Left forelimb (tissue), 1 donor: ENCODE measurements at places on chromosomes 4 and X.

DNA sequence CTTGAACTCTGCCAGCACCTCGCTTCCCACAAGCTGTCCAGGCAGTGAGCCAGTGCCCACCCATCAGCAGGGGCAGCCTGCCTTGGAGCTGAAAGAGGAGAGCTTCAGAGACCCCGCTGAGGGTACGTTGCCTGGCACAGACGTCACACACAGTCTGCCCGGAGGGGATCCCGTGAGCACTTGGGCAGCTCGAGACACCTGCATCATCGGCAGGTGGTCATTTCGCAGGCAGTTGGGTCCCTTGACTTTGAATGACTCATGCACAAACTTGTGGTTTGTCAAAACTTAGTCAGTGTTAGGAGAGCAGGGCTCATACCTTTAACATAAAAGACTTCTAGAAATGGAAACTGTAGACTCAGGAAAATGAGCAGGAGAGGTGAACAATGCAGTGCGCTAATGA, 9.9 kb downstream of the TACC3 start:
- no peak for DNase-seq

DNA sequence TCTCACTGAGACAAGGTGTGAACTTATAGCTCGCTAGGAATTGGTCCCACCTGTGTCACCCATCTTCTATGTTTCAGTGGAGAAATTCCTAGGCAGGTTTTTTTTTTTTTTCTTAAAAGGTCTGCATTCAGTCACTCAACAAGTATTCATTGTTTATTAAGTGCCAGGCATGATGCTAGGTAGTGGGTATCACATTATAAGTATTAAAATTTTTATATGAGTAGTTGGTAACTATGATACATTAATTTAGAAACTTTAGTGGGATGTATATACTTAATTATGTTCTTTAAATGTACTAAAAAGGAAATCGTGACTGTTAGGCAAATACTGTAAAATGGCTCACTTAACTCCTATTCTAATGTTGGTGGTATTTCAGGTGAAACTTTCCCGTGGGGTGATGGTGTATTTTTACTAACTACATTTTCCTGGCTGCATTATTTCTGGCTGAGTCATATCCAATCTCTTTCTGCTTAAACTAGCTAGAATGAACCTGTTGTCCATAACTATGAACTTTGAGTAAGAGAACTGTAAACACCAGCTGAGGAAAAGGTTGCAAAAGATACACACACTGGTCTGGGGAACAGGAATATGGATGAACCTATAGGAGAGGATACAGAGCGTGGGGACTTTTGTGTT, 49.3 kb upstream of the MED14 start:
- DNase-seq: no peak

DNA sequence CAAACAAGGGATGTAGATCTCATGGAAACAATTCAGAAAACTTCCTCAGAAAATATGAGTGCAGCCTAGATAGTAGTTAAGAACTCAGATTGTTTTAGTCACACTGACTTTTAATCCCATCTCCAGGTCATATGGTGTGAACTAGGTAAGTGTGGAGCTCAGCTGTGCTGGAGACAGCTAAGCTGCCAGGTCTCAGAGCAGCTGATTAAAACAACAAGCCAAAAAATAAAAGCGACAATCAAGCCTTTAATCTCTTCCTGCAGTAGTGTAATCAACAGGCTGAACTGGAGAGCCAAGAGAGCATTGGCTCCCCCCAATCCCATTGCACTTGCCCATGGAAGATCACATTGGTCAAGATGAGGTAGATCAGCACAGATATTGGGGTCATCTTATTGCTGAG, 98.3 kb upstream of the ATOH1 start:
- DNase-seq: no peak

DNA sequence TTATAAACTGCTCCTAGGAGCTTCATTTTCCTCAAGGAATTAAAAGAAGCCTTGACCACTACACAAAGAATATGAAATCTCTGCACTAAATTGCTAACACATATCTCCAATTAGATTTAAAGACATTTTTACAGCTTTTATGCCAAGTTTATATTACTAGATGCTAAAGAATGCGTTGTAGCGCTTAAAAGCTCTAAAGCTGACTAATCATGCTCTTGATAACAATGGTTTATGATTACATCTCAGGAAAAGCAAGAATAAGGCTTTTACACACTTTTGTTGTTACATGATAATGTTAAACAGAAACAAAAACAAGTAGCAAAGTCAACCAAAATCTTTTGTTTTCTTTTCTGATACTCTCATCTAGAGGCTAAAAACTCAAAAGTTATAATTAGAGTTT, 44.7 kb downstream of the SLC10A7 start:
- no peak for DNase-seq

GRCh38 chr4:151139814-151140213, 40.4 kb downstream of the RPS3A start:
- DNase-seq: no peak
